ENCODE measurements at places on chromosomes 4 and X.

DNA sequence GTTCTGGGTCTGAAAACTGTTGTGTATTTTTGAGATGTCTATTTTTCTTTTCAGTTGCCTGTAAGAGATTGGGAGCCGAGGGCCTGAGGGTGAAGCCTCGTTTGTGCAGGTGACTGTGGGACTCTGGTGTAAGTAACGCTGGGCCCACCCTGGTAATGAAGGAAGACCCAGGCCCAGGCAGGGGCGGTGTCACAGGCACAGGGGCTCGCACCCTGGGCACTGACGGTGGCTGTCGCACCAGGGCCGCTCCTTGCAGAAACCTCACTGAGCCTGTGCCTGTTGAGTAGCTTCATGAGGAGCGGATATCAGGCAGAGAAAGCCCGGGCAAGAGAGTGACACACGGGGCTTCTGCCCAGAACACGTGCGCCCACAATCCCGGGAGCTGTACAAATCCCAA is 541.4 kb downstream of the TRIML1 start:
- no peak for DNase-seq

- DNase-seq, result no peak
These were observed 34.1 kb downstream of the GPAT3 start for GRCh38 chr4:83569987-83570386.

- no peak for DNase-seq
These were observed 5.4 kb upstream of the ACSL1 start for GRCh38 chr4:184831153-184831552.

DNA sequence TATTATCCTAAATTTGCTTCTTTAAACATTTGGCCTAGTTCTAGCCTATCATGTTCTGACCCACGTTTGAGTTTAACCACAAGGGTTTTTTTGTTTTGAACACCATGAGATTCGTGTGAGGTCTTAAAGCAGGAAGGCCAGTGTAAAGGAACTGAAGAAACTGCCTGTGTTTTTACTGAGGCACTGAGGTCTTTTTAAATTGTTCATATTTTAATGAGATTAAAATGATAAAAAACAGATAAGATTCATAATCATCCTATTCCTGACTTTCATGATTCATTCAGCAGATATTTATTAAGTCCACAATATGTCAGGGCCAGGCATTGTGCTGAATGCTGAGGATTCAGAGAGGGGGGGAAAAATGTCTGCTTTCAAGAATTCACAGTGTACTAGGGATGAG is 3.2 kb downstream of the RPS6KA3 start:
- DNase-seq, result no peak

DNA sequence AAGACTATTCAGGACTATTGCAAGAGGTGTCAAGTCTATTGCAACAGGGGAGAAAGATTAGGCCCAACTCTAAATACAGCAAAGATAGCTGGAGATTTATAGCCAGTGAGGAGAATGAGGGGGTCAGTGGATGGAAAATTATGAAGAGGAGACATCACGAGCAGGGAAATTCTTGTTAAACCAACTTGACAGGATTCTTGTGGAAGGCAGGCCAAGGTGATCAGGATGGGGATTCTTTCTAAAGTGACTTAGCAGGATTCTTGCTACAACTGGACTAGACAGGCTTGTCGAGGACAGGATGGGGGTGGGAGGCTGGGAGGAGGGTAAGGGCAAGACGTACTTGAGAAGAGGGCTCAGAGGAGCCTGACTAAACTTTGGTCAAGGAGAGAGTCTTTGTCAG is 89.0 kb downstream of the PHEX start:
- DNase-seq, result no peak

- no peak for DNase-seq
These were observed 63.5 kb upstream of the PLAC8 start for GRCh38 chr4:83178029-83178428.

GRCh38 chr4:56655627-56656345 is 25.3 kb downstream of the HOPX start:
- no peak for DNase-seq

DNA sequence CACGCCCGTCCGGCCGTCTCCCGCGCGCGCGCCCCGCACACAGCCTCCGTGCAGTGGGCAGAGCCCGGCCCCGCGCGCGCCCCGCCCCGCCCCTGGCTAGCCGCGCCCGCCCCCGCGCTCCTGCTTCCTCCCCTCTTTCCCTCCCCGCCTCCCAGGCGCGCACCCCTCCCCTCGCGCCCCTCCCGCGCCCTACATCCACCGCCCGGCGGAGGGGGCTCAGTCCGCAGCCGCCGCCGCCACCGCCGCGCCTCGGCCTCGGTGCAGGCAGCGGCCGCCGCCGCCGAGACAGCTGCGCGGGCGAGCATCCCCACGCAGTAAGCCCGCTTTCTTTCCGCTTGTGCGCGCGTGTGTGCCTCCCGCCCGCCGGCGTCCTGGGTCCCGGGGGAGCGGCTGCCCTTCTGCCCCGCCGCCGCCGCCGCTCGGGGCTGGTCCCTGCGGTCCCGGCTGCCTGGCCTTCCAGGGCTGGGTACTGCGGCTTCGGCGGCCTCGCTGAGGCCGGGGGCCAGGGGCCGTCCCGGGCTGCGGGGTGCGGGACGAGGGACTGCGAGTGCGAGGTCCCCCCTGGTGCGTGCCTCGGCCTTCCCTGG is at the start of gene FHL1:
Gene FHL1 (plus strand): TSS at position 219 of the 587 bp plus-strand sequence.
- peak; percentile 49 for DNase-seq

DNA sequence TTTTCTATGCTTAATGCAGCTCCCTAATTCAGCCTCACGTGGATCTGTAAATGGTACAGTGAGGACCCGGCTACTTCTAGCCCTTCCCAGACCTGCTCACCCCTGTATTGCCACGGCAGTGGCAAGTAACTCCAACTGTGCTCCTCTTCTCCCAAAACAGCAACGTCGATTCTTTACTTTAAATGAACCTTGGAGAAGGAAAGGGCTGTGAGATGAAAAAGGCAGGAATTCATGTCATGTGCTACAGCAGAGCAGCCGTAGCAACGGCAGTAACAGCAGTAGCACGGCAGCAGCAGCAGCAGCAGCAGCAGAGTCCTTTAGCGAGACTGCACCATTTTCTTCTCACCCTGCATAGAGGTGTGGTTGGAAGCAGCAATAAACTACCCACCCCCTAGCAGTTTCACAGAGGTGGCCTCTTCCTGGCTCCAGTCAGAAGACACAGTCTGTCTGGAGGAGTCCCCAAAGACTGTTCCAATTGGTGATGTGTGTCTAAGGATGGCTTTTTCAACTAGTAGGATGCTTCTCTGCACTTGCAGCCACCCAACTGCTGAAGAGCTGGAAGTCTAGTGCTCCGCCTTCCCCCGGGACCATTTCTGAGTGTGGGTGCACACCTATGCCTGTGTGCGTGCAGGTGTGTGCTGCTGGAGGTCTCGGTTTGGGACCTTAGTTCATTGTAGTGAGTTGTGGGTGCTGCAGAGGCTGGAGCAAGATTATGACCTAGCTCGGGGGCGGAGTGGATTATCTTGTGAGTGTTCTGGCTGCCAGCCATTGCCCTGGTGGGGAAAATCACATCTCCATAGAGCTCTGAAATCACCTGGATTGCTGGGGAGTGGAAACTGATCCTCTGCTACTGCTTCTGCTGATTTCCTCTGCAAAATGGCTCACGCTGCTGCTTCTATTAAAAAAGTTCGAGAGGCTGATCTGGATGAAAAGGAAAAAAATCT is 67.2 kb downstream of the ANK2 start:
- no peak for DNase-seq

DNA sequence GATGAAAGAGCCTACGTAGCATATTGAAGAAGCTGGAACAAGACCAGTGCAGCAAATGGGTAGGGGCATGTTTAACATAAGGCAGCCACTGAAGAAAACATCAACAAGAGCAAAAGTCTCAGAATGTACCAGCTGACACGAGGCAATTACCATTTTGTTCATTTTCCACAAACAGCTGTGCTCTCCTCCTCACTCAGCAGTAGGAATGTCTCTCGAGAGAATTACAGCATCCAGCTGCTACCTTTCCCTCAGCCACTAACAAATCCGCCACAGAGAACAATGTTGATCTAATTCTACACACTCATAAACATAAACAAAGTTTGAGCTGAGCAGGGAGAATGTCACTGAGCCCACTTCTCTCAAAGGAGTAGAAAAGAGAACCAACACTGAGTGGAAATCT is 68.0 kb downstream of the OPHN1 start:
- DNase-seq, result no peak

- no peak for DNase-seq
These were observed 221.8 kb downstream of the MGST2 start for GRCh38 chr4:139887376-139887802.

- no peak for DNase-seq
These were observed 819.4 kb downstream of the FAM133A start for GRCh38 chrX:94493405-94493804.

DNA sequence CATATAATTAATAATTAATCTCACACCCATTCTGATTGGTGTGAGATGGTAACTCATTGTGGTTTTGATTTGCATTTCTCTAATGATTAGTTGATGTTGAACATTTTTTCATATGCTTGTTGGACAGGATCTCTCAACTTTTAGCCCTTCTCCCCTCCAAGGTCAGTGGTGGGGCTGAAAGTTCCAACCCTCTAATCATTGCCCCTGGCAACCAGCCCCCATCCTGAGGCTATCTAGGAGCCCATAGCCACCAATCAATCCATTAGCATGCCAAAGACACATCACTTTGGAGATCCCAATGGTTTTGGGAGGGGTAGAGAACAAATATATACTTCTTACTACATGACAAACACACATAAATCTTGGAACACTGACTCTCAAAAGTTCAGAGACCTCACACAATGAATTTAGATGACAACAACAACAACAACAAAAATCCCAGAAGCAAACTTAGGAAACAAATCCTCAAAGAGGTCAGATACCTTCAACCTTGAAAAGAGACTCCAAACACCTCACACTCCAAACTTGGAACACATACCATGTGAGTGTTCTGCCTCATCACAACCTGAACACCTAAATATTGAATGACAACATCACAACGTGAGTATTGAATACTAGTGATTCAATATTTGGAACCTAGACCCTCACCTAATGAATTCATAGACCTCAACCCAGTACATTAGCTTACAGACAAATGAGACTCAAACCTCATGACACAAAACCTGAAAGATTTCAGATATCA is 19.0 kb upstream of the PAGE4 start:
- DNase-seq, result no peak

DNA sequence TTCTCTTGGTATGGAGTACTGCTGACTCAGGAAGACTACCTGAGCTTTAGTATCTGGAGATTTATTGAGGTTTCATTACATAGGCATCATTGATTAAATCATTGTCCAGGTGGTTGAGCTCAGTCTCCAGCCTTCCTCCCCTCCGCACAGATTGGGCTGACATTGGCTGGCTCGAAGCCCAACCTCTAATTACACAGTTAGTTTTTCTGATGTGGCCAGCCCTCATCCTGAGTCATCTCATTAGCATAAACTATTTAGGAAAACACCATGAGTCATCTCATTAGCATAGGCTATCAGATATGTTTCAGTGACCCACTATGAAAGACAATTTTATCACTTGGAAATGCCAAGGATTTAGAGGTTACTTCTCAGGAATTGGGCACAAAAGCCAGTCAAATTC is 93.9 kb upstream of the ANKRD50 start:
- no peak for DNase-seq

DNA sequence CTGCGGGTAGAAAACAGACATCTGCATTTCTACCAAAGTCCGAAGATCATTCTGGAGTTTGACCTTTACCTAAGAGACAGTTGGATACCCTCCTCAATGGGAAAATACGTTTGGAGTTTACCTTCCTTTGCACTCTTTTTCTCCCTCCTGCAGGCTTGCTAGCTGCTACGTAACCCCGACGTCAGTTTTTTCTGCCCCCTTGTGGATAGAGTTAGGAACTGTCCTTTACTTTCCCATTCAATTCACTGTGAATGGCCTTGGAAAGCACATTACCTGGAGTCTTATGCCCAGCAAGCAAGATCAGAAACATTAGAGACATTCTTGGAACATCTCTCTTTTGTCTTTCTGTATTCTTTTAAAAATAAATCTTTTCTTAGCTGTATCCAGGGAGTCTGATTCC is 250.7 kb downstream of the NAP1L3 start:
- DNase-seq, result no peak

- no peak for DNase-seq
These were observed 115.1 kb downstream of the CPEB2 start for GRCh38 chr4:15117270-15117946.

DNA sequence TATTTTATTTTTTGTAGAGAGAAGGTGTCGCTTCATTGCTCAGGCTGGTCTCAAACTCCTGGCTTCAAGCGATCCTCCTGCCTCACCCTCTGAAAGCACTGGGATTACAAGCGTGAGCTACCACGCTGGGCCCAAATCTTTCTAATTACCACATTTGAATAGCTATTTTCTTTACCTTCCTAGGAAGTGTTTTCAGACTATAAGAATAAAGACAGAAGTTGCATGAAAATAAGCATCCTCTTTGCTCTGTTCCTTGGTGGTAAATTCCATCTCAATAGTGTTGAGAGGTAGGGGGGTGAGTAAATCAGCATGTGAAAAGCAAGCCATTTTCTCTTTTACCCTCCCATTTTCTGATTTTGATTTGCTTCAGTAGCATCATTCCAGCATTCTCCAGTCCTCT is 122.4 kb downstream of the LARP7 start:
- DNase-seq, result no peak

DNA sequence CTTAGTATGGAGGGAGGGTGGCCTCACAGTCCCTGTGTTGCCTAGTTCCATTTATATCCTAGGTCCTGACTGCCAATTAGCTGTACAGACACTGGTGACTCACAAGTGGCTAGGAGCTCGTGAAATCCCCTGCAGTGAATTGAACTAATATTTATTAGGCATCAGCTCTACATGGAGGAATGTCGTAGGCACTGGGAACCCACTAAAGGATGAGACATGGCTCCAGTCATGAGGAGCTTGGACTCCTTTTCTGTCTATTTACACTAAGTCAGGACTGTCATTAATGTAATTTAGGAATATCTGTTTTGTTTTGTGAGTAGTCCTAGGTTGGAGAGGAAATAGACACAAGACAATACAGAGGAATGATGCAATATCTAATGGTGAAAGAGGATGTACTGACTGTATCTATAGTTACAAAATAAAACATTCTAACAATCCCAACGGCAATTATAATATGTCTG is 67.7 kb downstream of the MID1IP1 start:
- DNase-seq, result no peak

DNA sequence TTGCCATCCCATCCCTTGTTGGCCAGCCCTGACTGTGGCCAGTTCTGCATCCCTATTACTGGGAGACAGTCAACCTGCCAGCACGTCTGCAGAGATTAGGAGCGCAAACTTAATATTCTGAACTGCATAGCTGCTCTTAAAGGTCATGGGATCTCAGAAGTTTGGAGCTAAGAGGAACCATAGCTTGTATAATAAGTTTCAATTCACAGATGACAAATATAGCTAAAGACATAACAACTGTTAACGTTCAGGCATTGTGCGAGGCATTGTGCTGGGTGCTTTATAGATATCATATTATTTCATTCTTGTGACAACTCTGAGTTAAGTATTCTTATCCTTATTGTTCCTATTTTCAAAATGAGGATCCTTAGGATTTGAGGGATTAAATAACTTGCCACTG is 3.7 kb downstream of the SCARB2 start:
- no peak for DNase-seq

GRCh38 chr4:124018383-124019317 is 622.1 kb downstream of the SPRY1 start:
- DNase-seq, result peak; percentile 14

Measured in left colon (tissue), 2 donors.